ENCODE measurements at places on chromosomes 1 and 21.
A peak's percentile ranks its signal among the peaks of the same experiment; 100 is the strongest.

DNA sequence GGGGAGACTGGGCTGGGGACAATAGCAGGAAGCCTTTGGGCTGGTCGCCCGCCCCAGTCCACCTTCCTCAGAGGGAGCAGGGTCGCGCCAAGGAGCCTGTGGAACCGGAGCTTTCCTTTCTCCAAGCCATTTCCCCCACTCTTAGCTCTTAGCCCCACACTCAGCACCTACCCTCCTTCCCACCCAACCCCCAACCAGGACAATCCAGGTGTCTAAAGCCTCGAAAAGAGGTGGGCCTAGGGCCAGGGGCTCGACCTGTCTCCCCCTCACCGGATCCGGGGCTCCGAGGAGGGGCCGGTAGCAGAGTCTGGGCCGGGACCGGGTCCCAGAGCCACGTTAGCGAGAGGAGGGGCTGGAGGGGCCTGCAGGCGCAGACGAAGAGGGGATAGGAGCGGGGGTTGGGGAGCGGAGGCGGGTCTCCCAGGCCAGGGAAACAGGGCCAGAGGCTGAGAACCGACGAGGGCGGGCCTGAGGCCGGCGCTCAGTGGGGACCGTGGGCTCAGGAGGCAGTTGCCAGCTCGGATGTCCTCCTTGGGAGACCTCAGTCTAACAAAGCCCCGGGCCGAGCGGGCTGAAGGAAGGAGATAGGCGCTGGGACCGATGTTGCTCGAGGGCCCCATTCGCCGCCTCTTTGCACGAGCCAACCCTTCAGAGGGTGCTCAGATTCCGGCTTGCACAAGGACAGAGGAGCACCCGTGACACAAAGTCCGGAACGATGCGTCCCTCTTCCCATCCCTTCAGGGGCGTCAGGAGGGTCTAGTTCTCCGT is 943 bp downstream of the SEMA6C start:
- DNase-seq, result no peak

DNA sequence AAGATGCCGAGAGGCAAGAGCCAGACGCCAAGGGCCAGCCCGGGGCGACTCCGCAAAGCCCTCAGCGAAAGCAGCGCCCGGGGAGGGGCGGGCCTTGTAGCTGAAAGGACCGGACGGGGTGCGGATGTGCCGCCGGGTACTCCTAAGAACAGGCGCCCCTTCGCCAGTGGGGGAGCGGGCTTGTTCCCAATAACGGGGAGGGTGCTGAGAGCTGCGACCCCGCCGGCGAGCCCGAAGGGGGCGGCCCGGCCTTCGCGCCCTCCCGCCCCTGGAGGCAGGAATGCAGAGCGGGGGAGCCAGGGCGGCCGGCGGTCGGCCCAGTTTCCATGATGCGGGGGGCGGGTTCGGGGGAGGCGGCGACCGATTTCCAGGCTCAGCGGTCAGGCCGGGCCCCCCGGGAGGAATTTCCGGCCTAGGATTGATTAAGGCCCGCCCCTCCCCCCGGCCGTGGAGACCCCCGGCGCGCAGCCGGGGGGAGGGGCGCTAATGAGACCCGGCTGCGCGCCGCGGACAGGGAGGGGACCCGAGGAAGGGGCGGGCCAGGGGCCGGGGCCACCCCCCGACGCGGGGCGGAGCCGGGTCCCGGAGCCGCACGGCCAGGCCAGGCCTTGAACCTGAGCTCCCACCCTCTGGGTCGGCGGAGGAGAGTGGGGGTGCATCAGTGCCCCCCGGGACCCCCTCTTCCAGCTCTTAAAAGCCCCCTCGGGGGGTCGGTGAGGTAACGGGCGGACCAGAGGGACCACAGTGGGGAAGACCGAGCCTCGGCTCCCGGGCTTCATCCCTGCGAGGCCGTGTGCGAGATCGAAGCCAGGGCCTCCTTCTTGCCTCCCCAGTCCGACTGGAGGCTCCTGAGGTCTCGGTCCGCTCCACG is 898 bp upstream of the TMEM200B start:
- peak; percentile 14 for DNase-seq

- no peak for DNase-seq
These were observed 50.0 kb downstream of the PTPRU start for GRCh38 chr1:29286194-29286767.

DNA sequence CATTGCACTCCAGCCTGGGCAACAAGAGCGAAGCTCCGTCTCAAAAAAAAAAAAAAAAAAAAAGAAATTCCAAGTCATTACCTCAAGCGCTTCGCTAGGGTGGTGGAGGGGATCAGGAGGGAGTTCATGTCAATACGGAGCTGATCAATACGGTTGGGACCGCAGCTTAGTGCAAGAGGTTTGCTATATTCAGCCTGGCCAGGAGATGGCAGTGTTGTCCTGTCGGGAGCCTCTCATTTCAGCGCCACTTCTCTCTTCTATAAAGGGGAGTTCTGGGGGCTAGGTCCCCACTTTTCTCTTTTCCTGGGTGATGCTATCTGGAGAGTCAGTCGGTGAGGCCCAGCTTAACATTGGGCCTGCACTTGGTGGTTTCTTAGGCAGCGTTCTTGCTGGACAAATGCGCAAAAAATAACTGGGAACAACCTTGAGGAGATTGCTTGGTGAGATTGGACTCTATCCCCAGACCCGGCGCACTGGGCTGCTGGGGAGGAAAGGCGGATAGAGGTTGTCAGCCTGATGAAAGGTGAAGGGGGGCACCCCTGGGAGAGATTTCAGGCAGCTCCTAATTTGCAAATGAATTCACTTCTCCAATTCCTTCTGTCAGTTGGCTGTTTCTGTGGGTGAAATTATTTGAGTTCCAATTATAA is 40.4 kb downstream of the KIAA0040 start:
- DNase-seq, result peak; percentile 26

DNA sequence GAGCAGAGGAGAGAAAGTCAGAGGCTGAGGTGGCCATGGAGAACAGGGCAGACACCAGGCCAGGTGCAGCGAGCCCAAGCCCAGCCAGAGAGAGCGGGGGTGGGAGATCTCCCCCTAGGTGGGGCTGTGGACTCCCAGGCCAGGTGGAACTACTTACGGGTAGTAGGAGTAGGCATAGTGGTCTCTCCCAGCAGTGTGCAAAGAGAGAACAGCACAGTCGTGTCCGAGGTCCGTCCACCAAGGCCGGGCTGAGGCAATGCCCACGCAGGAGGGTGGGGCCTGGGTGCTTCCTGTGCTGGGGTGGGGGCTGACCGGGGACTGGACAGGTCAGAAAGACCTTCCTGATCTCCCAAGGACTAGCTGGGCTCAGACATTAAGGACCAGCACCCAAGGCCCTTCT is 263.7 kb downstream of the PTPRU start:
- no peak for DNase-seq

GRCh38 chr1:231219422-231220401 is 21.3 kb upstream of the GNPAT start:
- DNase-seq, result no peak

DNA sequence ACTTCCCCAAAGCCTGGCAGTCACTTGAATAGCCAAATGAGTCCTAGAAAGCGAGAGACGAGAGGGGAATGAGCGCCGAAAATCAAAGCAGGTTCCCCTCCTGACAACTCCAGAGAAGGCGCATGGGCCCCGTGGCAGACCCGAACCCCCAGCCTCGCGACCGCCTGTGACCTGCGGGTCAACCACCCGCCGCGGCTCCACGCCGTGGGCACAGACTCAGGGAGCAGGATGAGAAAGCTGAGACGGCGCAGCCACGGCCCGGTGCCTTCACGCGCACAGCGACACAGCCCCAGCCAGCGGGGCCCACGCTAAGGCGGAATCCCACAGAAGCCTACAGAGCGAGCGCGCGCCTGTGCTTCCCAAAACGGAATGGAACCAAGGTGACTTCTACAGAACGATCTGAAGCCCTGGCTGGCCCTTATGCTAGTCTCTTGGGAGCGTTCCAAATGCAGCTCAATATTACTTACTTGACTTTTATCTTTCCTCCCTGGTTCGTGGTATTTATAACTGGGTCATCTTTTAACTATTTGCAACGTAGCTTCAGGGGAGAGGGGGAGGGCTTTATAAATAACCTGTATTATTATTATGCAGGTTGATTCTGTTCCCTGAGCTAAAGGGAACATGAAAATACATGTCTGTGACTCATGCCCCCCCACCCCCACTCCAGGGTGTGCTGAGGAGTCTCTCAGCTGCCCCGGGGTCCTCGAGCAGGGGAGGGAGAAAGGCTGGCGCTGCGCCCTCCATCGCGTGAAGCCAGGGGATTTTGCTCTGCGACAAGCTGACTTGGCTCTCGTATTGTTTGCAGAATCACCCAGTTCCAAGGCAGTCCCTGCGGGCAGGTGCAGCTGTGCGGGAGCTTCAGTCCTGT is 1.7 kb downstream of the TSPEAR start:
- DNase-seq, result no peak

GRCh38 chr1:8015809-8016165 is 10.3 kb downstream of the ERRFI1 start:
- peak; percentile 38 for DNase-seq

DNA sequence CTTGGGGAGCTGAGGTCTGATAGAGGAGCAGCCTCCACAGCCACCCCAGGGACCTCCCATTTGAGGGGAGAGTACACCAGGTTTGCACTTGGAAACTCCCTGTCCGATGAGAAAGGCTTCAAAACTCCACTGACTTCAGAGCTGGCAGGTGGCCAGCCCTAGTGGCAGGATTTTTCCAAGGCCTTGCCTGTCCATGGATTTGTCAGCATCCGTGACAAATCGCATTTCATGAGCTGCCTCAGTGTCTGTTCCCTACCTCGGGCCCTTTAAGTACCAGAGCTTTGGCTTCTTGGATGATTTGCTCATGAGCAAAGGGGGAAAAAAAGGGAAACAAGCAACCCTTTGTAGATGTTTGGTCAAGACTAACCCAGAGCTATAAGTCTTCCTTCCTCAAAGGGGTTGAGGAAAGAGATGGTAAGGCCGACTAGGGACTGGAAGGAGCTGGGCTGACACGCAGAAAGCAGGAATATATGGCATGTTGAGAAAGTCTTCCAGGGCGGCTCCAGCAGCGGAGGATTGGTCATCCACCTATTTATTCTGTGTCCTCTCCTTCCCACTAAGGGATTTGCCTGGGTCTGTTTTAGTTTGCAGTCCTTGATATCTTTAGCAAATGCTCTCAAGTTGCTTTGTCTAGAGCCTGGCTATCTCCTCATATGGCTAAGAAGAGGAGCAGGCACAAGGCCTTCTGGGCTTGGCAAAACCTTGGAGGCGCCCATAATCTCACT is 2.7 kb upstream of the HSPG2 start:
- DNase-seq, result peak; percentile 45

DNA sequence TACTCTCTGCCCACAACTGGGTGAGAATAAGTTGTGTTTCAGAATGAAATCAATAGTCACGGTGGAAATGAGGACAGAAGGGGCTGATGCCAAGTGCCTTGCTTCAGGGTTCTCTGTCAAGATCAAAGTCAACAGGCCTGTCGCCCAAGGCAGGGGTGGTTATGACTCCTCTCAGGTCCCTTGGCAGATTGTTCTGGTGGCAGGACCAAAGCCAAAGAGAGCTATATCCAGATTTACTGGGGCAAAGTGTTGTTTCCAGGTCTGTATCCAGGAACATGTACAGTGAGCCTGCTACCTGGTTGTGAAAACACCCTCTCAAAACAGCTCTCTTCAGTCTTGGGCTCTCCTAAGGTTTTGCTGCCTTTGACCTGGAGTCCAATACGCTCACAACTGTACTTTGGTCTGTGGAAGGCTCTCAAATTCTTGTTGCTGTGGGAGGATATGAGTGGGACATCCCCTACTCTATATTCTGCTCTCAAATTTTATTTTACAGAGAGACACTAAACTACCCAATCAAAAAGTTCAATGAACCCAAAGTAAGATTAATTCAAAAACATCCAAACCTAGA is 175.1 kb upstream of the ETV3 start:
- DNase-seq, result no peak

DNA sequence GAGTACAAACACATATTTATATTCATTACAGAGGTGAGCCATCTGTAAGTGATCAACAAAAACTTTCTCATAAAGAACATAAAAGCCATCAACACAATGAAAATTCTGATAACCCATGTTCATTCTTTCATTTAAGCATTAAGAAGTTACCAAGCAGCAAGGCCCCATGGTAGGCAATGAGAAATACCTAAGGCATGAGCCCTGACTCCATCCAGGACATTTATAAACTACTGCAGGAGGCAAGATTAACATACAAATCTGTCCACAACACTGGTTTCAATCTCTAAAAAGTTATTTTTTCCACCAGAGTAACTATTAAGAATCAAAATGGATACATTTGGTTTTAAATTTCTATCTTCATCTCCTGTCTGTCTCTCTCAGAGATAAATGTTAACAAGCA is 76.1 kb downstream of the SIPA1L2 start:
- DNase-seq, result no peak

- no peak for DNase-seq
These were observed 294.4 kb upstream of the NR5A2 start for GRCh38 chr1:199733125-199733524.

DNA sequence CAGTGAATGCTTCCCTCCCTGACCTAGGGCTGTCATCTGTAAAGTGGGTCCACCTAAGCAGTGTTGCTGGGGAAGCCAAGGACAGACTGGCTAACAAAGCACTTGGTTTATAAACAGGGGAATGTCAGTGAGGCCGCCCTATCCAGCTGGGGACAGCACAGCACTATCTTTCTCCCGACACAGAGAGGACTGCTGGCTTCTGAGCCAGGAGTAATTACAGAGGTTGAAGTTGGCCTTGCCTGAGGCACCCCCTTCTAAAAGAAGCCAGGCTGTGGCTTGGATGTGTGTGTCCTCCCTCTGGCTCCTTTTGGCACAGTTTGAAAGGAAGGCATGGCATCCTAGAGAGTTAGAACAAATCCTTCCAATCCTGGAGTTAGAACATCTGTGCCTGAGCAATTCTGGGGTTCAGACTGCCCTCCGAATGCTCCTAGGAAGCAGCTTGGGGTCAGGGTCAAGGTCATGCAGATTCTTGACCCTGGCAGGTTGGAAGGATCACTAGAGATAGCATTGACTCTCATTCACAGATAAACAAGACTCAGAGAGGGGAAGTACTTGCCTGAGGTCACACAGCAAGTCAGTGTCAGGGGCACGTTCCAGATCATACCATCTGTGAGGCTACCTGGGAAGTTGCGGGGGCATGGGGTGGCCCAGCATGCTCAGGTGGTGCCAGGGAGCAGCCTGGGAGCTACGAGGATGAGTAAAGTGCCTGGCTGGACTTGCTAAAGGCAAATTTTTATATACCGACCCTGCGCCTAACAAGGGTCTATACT is 1.3 kb upstream of the LDLRAP1 start:
- no peak for DNase-seq

DNA sequence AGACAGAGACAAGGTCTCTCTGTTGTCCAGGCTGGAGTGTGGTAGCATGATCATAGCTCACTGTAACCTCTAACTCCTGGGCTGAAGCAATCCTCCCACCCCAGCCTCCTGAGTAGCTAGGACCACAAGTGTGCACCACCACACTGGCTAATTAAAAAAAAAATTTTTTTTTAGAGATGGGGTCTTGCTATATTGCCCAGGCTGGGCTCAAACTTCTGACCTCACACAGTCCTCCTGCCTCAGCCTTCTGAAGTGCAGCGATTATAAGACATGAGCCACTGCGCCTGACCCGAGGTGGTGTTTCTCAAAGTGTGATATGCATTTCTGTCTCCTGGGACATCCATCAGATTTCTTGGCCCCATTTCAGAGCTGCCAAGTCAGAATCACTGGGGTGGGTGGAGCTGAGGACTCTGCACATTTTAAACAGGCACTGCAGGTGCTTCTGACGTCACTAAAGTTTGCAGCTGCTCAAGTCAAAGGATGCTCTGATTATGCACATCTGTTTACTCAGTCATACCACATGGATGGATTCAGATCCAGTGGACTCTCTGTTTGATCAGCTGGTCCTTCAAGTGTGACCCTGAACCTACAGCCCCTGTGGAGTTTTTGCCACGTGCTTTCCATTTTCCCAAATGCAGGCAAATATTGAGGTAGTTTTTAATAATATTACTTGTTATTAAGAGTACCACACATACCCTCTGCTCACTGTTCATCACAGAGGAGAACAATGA is 21.4 kb downstream of the TGFB2 start:
- DNase-seq, result no peak
